Stimulated activated CD4-positive, alpha-beta T cell treated with anti-CD3 and anti-CD28 coated beads, Interleukin-2, amount 100 ng/mL, for 48 hours (primary cell): ENCODE measurements at places on chromosomes 3 and 15.

DNA sequence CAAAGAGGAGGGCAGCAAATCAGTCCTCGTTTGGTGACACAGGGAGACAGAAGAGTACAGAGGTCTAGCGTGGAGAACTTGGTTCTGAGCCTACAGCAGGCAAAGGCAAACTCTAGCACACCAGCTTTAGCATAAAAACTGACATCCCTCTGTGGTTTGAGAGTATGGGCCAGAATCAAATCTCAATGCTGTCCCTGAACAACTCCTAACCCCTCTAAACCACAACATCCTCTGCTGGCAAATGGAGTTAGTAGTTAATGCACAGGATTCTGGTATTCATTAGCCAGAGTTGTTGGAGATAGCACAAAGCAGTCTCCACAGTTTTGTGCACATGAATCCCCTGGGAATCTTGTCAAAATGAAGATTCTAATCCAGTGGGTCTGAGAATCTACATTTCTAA lies 315.8 kb downstream of the NTRK3 start:
- no peak for DNase-seq

DNA sequence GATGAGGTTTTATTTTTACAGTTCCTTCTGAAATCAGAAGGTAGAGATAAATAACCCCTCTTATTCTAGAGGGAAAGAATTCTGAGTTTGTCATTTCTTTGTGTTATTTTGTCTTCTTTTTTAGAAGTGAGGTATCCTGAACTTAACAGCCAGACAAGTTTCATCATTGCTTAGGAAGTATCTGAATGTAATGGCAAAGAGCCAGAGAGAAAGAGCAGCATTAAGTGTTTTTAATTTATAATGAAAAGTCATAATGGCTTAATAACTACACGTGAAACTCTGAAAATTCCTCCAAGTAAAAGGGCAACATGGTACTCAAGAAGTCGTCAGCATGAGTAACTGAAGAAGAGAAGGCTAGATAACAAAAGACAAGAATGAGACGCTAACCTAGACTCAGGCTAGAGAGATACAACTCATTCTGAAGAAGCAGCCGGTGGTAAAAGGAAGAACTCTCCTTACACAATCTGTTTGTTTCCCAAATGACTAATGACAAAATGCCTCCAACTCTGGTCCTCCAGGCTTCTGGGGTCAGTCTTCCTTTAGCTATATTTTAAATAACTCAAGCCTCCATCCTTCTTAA lies 116.2 kb upstream of the NECTIN3 start:
- no peak for DNase-seq

- no peak for DNase-seq
These were observed 795.1 kb downstream of the FHIT start for GRCh38 chr3:60456180-60456579.

DNA sequence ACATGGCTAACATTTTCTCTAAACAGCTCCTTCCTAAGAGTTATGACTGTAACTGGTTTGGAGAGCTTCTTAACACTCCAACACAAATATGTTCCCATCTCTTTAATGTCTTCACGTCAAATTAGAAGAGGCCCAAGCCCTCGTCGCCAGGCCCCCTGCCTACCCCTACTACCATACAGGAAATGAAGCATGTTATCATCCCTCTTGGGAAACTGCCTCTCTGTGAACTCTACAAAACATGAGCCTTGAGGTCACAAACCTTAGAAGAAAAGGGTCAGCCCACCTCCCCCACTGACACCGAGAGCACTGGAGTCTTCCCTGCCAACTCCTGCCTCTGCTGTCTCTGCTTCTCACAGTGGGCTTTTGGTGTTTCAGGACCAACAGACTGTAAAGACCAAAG lies 243.1 kb upstream of the STT3B start:
- no peak for DNase-seq

DNA sequence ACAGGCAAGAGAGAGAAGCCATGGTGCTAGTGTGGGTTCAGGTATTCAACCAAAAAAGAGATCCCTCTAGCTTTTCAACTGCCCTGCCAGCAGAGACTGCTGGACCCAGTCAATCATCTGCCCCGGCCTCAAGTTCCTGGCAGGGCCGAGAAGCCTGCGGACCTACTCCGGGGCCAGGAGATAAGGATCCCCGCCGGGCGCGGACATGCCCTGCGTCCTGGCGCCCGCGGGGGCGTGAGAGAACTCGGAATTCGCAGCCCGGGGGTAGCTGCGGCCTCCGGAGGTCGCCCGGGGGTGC lies 821 bp upstream of the MAGI1 start:
- DNase-seq: no peak

DNA sequence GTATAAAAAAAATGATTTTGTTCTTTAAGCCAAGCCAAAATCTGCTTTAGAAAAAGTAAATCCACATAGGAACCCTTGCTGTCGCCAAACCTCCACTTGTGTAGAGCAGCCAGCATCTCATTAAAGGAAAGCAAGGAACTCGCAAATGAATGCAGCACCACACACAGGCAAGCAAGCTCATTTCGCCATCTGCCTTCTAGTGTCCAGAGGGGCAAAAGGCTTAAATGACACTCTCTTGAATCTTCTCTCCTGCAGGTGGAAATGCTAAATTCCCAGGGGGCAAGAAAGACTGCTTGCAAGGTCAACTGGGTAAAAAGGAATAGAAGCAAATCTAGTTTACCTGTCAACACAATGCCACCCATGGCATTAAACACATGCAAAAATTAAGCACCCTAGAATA lies 2.4 kb downstream of the MB21D2 start:
- no peak for DNase-seq

- DNase-seq: no peak
These were observed 14.1 kb downstream of the SIDT1 start for GRCh38 chr3:113546414-113546893.

GRCh38 chr3:4825436-4826236 lies 153.6 kb upstream of the BHLHE40 start:
- no peak for DNase-seq

GRCh38 chr3:119401503-119402440 lies 61.6 kb downstream of the TMEM39A start:
- no peak for DNase-seq

- no peak for DNase-seq
These were observed 30.1 kb downstream of the CCDC54 start for GRCh38 chr3:107407355-107407754.

- no peak for DNase-seq
These were observed 320.8 kb downstream of the GBE1 start for GRCh38 chr3:81440661-81441060.

DNA sequence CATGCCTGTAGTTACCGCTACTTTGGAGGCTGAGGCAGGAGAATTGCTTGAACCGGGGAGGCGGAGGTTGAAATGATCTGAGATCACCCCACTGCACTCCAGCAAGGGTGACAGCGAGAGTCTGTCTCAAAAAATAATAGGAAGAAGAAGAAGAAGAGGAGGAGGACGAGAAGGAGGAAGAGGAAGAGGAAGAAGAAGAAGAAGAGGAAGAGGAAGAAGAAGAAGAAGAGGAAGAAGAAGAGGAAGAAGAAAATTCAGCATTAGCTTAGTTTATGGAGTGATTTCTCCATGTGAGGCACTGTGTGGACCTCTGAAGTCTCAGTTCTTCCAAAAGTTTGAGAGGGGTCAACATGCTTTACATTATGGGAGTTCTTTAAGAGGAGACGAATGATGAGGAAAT lies 17.4 kb upstream of the MEGF11 start:
- no peak for DNase-seq
